ENCODE measurements at places on chromosomes 2 and 18. TPM values are rescaled to one million over a fixed set of nuclear protein-coding genes. Genes with fewer than 3 reads are reported as not detected.

- no peak for DNase-seq
These were observed 9.6 kb downstream of the CNDP2 start for GRCh38 chr18:74505776-74506175.

GRCh38 chr2:124683536-124684428, 658.7 kb downstream of the CNTNAP5 start:
- no peak for DNase-seq

- DNase-seq: no peak
These were observed 28.3 kb downstream of the BCL2 start for GRCh38 chr18:63291278-63291677.

CMPK2 gene
- total RNA-seq: 3.6 TPM

ANKRD36B gene
- 13.6 TPM for total RNA-seq

EVX2 gene
- not detected for total RNA-seq
